Upper lobe of right lung (tissue), 1 donor: ENCODE measurements at places on chromosomes 11 and 22. TPM values are rescaled to one million over a fixed set of nuclear protein-coding genes. Genes with fewer than 3 reads are reported as not detected.

GRCh38 chr11:112179601-112180000, 4.3 kb downstream of the BCO2 start:
- no peak for DNase-seq
- H3K4me1 ChIP-seq, result peaks cover 5% of the 10 kb centered on the region
- H3K36me3 ChIP-seq, result no peaks in the 10 kb centered on the region

DNA sequence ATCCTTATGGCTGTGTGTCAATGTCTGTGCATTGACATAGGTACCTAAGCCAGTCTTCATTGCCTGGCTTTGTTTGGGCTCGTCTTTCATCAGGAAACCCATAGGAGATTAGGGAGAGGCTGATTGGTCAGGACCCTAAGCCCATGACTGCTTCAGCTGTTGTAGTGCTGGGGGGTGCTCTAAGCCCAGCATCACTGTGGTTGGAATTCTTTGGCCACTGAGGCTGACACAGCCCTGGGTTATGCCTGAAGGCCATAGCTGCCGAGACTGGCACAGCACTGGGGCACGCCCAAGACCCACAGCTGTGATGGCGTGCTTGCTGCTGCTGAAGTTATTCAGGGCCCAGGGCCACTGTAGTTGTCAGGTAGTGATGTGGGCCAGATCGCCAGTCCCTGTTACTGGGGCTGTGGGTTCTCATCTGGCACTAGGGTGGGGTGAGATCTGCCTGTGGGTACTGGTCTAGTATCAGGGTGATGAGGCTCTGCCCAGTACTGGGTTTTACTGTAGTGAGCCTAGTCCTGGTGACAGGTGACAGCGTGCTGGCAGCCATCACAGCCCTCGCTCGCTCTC, 4.9 kb downstream of the USP18 start:
- no peak overlapping the region for H3K27ac ChIP-seq
- H3K4me3 ChIP-seq, result no peak overlapping the region
- H3K27me3 ChIP-seq, result no peaks in the 10 kb centered on the region
- no peak for DNase-seq
- no peaks in the 10 kb centered on the region for H3K36me3 ChIP-seq
- peaks cover 4% of the 10 kb centered on the region for H3K4me1 ChIP-seq

Gene BIRC3
- 23.0 TPM for total RNA-seq

- H3K27ac ChIP-seq, result no peak overlapping the region
- H3K36me3 ChIP-seq, result no peaks in the 10 kb centered on the region
- no peaks in the 10 kb centered on the region for H3K4me1 ChIP-seq
- no peak for DNase-seq
- H3K4me3 ChIP-seq, result no peak overlapping the region
These were observed 125.0 kb downstream of the RASSF10 start for GRCh38 chr11:13134066-13134465.

- no peak overlapping the region for H3K4me3 ChIP-seq
- no peaks in the 10 kb centered on the region for H3K27me3 ChIP-seq
- no peak for DNase-seq
- peaks cover 82% of the 10 kb centered on the region for H3K36me3 ChIP-seq
- no peak overlapping the region for H3K27ac ChIP-seq
These were observed 63.7 kb downstream of the PPP6R3 start for GRCh38 chr11:68524213-68524612.

GRCh38 chr11:59368238-59369022, 9.7 kb downstream of the OR5AN1 start:
- no peak overlapping the region for H3K4me3 ChIP-seq
- no peaks in the 10 kb centered on the region for H3K36me3 ChIP-seq
- DNase-seq, result no peak
- H3K4me1 ChIP-seq, result no peaks in the 10 kb centered on the region
- H3K27me3 ChIP-seq, result no peaks in the 10 kb centered on the region
- no peak overlapping the region for H3K27ac ChIP-seq

GRCh38 chr11:132154781-132155180, 784.4 kb downstream of the NTM start:
- no peaks in the 10 kb centered on the region for H3K4me1 ChIP-seq
- DNase-seq, result no peak
- no peak overlapping the region for H3K4me3 ChIP-seq

Gene KRTAP5-10
- not detected for total RNA-seq
